Endothelial cell of umbilical vein (primary cell): ENCODE measurements at places on chromosomes 12 and 14. TPM values are rescaled to one million over a fixed set of nuclear protein-coding genes. Genes with fewer than 3 reads are reported as not detected.

DNA sequence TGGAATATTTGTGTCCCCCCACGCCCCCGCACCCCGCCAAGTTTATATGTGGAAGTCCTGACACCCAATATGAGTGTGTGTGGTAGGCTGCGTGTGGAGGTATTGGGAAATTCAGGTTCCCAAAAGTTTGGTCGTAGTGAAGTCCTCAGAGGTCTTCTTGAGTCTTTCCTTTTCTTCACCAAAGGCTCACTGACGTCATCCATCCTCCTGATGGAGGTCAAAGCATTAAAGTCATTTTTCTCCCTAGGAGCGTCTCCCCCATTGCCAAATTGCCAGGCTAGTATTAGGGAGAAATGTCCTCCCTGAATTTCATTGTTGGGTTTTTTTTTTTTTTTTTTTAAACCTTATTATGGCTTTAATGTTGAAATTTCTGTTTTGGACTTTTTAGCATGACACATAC lies 113.7 kb downstream of the RGS6 start:
- H3K36me3 ChIP-seq, result no peaks in the 10 kb centered on the region
- no peak overlapping the region for H3K27ac ChIP-seq
- DNase-seq, result no peak
- H3K27me3 ChIP-seq, result no peaks in the 10 kb centered on the region
- no peaks in the 10 kb centered on the region for H3K4me1 ChIP-seq

DNA sequence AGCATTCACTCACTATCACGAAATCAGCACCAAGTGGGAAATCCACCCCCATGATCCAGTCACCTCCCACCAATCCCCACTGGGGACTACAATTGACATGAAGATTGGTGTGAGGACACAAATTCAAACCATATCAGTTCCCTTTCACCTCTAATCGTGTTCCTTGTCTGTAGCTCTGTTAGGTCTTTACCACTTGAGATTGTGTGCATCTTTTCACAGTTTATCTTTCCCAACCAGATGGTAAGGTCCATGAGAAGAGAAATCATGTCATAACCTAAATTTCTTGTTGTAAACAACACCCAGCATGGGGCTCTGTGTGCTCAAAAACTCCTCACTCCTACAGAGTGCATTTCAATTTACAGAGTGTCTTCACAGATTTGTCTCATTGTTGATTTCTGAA lies 27.1 kb upstream of the PCED1B start:
- H3K4me1 ChIP-seq, result no peaks in the 10 kb centered on the region
- DNase-seq, result no peak
- peaks cover 11% of the 10 kb centered on the region for H3K27me3 ChIP-seq
- no peak overlapping the region for H3K4me3 ChIP-seq
- no peaks in the 10 kb centered on the region for H3K36me3 ChIP-seq

ZCRB1 gene
- 10.9 and 13.2 TPM in 2 replicates for polyA plus RNA-seq

KLHL33 gene
- not detected in 2 replicates for polyA plus RNA-seq

DNA sequence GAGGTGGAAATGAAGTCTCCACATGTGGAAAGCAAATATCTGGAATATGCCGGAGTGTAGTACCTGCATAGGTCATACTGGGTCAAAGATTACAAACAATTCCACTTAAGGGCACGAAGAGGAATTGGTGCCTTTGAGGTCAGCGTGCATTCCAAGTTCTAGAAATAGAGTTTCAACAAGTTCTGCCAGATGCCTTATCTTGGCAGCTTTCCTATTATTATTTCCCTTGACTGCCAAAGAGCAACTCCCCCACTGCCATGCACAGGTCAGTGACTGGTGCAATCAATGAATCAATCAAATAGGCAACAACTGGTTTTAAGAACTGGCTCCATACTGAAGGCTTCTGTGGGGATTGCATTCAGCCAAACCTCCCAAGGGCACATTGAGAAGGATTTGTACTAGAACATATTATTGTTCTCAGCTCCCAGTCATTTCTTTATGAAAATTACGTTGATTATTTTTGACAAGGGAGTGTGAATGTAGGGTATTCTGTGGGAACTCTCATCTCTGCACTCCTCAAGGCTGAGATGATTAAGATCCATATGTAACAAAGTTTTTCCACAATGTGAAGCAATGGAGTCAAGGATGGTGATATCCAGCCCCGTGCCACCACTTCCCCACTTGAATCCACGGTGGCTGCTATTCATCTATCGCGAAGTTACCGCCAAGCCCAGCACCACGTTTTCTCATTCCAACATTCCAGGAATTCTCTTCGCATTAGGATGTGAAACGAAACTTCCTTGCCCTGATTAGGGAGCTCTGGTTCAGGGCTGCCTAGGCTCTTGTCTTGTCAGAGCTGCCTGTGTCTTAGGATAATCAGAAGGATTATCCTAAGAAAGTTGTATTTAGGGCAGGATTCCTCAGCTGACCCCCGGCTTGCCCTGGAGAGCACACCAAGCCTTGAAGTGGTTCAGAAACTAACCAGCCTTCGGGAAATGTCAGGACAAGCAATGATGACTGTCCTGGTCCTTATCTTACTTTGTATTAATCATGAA lies 115.1 kb upstream of the PCED1B start:
- peak; percentile 53 for DNase-seq
- no peaks in the 10 kb centered on the region for H3K27me3 ChIP-seq
- H3K4me3 ChIP-seq, result no peak overlapping the region
- peaks cover 14% of the 10 kb centered on the region for H3K4me1 ChIP-seq
- H3K36me3 ChIP-seq, result no peaks in the 10 kb centered on the region

CCDC38 gene
- not detected in 2 replicates for polyA plus RNA-seq

DNA sequence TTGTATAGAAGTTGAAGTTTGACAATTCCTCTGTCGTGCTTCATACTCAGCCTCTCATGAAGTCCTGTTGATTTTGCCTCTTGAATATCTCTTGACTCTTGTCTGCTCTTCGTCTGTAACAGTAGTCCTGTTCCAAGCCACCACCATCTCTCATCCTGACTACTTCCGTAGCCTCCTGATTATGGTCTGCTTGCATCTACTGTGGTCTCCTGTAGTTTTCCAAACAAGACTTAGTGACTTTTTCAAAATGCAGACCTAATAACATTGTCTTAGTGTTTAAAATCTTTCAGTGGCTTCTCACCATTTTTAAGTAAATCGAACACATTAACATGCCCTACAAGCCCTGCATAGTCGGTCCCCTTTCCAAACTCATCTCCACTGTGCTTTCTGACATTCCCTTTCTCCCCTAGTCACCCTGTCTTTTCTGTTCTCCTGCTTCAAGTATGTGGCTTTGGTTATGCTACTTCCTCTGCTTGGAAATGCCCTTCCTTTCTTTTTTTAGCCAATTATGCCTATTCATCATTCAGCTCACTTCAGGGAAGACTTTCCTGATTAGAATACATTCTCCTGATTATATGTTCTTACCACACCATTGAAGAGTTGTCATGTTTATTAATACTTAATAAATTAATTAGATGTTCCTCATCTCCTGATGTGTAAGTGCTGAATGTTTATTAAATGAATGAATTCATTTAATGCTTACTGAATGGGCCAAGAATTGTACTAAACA lies 2.0 kb downstream of the SCYL2 start:
- H3K4me3 ChIP-seq, result no peak overlapping the region
- DNase-seq, result peak; percentile 30
- no peaks in the 10 kb centered on the region for H3K36me3 ChIP-seq

GRCh38 chr12:111111681-111112080 lies 191.3 kb upstream of the MYL2 start:
- no peaks in the 10 kb centered on the region for H3K4me1 ChIP-seq
- H3K4me3 ChIP-seq, result no peak overlapping the region
- no peak overlapping the region for H3K27ac ChIP-seq
- H3K36me3 ChIP-seq, result no peaks in the 10 kb centered on the region
- H3K27me3 ChIP-seq, result no peaks in the 10 kb centered on the region
- DNase-seq, result no peak

CMA1 gene
- not detected in 2 replicates for polyA plus RNA-seq

DNA sequence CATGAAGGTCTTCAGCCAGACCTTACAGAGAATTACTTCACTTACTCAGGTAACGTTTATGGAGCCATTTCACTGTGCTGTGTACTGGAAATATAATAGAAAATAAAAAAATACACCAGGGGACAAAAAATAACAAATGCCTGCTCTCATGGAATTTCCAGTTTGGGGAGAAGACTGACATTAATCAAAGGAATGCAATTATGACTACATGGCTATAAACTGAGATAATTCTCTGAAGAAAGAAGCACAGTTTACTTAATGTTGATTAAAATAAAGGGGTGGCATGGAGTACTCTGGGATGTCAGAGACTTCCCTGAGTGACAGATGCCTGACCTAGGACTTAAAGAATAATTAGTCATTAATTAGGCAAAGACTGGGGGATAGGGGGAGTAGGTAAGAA lies 59.0 kb downstream of the DENND5B start:
- no peak overlapping the region for H3K27ac ChIP-seq
- no peaks in the 10 kb centered on the region for H3K36me3 ChIP-seq
- no peaks in the 10 kb centered on the region for H3K27me3 ChIP-seq
- H3K4me3 ChIP-seq, result no peak overlapping the region
- peaks cover 3% of the 10 kb centered on the region for H3K4me1 ChIP-seq

DNA sequence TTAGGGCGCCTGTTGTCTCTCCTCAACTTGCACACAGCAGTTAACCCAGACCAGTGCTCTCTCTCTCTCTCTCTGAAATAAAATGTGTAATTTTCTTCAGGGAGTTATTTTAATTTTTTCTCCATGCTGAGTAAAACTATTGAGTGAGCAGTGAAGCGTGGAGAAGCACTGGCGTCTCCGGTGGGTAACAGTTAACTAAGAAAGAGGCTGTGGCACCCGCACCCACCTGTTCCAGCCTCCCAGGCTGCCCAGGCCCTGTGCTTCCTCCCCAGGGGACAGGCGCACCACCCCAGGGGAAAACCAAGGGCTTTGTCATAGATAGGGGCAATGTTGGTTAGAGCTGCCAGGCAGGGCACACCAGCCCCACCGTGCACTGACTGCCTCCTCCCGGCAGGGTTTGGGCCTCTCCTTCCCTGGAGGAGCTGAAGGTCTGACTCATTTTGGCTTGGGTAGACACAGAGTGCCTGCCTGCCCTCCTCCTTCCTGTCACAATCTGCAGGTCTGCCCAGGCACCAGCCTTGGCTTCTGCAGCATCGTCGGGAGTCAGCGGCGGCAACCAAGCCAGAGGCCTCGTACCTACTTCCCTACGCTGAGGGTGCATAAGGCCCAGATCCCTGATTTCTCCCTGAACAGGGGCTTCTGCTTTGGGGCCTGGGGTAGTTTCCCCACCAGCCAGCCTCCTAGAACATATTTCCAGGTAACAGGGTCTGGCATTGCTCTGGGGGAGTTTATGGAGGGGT lies 3.9 kb downstream of the HOXC5 start:
- H3K27me3 ChIP-seq, result peaks cover 79% of the 10 kb centered on the region
- H3K4me1 ChIP-seq, result no peaks in the 10 kb centered on the region
- no peak for DNase-seq
- H3K4me3 ChIP-seq, result no peak overlapping the region
